Fibroblast of villous mesenchyme (primary cell): ENCODE measurements at places on chromosomes 13 and 19. TPM values are rescaled to one million over a fixed set of nuclear protein-coding genes. Genes with fewer than 3 reads are reported as not detected.

DNA sequence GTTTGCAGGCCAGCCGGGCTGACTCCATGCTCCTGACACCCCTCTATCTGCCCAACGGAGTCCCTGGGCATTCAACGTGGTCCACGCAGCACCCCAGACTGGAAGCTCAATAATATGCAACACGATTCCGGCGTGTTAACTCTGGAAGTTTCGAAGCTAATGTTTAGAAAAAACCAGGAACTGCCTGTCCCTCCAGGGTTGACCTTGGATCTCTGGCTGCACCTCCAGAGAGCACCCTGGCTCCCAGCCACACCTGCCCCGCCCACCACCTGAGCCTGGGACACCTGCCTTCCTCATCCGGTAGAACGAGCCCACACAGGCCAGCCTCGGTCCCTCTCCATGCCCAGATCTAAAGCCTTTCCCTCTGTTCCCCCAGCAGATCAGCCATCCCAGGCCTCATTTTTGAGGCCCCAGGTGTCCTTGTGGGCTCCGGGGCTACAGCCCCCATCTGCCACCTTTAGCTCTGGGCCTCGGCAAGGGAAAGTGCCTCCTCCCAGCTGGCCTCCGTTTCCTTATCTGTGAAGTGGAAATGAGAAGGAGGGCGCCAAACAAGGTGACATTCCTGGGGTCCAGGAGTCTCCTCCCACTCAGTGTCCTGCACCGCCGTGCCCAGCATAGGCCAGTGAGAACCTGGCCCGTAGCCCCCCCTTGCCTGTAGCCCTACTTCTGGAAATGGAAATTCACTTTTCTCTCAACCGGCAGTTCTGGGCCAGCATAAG lies 38.7 kb downstream of the KLF2 start:
- DNase-seq, result no peak

- no peak for DNase-seq
These were observed 427.9 kb downstream of the ZNF536 start for GRCh38 chr19:30799865-30800755.

DNA sequence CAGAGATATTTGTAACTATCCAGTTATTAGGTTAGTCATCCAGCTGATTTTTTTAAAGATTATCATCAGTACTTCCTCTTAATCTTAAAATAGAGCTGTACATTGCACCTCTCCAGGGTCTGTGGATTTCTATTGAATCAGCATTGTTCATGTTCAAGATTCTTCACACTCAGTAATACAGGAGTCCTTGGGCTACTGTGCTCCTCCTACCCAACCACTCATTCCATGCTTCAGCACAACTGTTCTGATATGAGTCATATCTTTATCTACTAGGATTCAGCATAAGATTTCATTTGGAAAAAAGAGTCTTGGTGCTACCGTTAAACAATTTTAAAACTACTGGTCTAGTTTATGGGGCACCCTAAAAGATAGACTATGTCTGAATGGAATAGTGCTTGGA lies 357.8 kb downstream of the DCT start:
- peak; percentile 44 for DNase-seq

Gene NBEA
- 3.5 and 9.5 TPM in 2 replicates for total RNA-seq

DNA sequence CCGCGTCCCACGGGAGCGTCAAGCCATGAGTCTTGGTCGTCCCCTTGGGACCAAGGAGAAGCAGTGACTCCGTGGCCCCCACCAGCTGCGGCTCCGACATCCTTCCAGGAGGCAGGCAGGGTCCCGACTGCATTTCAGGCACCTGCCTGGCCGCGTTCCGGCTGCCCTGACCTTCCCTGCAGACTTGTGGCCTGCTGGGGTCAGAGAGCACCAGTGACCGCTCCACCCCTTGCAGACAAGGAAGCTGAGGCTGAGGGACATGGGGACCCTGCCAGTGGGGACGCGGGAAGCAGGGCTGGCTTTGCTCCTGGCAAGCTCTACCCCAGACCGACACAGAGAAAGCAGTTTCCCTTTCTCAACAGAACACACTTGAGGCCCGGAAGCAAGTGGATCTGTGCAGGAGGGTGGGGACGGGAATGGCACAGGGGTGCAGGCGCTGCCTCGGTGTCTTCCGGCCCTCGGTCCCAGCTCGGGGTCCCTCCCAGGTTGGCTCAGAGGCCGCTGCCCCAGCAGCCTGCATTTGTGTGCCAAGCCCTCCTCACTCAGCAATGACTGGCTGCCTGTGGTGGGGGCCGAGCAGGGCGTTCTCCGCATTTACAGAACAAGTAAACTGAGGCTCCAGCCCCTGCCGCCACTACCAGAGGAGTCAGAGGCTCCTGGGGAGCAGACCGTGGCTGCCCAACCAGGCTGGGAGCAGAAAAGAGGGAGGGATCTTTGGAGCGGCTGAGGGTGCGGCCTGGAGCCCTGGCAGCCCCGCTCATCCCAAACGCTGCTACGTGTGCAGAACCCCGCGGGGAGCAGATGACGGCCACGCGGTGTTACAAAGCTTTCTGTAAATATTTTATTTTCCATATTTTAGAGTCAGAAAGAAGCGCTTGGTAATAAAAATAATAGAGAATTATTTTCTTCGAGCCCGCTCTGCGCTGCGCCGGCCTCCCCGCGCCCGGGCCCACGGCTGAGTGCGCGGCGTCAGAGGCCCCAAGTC lies 43.9 kb downstream of the GAS6 start:
- no peak for DNase-seq

Gene AP1M2
- 6.1 and 13.4 TPM in 2 replicates for total RNA-seq

DNA sequence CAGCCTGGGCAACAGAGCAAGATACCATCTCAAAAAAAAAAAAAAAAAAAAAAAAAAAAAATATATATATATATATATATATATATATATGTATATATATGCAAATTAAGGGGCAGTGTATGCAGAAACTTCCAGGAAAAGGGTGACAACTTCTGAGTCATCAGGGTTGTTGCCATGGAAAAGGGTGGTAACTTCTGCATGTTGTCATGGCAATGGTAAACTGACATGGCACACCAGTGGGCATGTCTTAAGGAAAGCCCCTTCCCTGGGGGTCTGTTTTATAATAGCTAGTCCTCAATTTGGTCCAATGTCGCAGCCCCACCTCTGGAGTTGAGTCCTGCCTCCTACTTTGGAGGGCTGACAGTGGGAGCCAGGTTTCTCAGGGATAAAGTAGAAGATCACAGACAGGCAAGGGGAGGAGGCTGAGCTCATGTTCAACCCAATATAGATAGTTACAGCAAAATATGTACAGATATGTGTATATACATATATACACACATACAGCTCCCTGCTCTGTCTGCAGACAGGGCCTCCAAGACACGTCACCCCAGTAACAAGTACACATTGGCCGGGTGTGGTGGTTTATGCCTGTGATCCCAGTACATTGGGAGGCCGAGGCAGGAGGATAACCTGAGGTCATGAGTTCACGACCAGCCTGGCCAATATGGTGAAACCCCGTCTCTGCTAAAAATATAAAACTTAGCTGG lies 7.2 kb upstream of the FCHO1 start:
- peak; percentile 38 for DNase-seq

DNA sequence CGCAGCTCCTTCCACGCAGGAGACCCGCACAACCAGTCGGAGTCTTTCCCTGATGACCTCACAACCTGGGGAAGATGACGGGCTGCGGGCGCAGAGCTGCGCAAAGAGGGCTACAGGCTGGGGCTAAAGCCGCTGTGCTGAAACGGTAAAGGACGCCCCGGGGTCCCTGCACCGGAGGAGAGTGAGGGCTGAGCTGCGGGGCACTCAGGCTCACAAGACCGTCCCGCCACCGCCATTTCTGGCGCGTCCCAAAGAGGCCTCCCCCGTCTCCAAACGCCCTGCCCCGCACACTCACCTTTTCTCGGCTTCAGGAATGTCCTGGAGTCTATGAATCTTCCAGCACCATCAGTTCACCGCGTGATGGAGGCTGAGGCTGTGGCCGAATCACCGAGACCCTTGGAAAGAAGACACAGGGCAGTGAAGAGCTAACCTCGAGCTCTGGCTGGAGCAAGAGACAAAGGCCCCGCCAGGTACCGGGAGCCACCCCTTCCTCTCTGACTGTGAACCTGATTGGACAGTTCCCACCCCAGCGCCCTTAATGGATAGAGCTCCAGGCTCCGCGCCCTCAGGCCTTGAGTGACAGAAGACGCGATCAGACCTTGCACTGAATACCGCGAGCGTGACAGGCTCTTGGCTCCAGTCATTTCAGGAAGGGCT lies 41.8 kb upstream of the ZNF429 start:
- DNase-seq, result no peak

DNA sequence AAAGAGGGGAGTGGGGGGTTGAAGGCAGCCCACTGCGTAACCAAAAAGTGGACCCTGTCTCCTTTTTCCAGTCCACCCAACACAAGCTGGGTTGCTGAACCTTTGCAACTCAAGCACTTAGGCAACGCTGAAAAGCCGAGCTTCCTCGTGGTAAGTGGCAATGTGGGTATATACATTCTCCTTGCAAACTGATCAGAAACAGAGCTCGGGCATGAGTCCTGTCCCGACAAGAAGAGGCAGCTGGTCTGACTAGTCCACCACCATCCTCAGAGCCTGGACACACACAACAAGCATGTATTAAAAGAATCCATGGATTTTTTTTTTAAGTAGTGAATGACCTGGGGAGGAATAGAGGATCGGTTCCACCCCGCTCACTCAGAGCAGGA lies 240.6 kb upstream of the ZNF507 start:
- no peak for DNase-seq

DNA sequence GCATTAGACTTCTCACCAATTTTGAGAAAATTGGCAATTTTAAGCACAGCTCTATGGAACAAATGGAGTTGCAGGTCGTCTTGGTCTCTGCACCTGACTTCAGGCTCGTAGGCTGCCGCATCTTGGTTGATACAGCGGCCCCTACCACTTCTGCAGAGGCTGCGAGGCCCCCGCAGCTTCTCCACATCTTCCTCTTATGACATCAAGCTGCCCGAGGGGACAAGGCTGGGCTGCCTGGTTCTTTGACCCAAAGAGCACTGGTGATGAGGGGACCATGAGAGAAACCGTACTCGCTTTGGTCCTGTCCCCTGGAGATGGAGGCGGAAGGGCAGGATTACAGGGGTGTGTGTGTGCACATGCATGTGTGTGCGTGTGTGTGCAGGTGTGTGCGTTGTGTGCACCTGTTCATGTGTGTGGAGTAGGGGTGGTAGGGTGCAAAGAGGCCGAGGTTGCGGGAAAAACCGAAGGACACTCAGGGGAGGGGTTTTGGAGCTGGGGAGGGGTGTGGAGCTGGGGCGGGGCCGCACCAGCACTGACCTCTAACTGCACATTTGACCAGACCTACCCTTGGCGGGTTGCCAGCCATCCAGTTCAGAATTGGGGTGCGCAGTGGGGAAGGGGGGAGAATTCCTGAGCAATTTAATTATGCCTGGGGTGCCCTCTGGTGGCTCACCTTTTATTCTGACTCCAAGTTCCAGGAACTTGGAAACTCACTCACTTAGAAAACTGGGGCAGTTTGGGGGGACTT lies 65.1 kb upstream of the ARHGEF7 start:
- DNase-seq, result peak; percentile 40

- no peak for DNase-seq
These were observed 10.5 kb upstream of the NBEA start for GRCh38 chr13:34931572-34931971.

- DNase-seq, result no peak
These were observed 361.6 kb downstream of the KLF12 start for GRCh38 chr13:73772449-73773167.

DNA sequence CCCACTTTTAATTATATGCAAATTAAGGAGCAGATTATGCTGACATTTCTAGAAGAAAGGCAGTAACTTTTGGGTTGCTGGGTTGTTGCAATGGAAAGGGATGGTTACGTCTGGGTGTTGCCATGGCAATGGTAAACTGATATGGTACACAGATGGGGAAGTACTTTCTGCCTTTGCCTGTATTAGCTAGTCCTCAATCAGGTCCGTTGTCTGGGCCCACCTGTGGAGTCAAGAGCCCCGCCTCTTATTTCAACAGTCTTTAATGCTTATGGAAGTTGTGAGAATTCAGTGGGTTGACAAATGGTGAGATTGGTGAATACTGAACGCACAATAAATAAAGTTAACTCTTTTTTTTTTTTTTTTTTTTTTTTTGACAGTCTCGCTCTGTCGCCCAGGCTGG lies 30.6 kb upstream of the DPP9 start:
- DNase-seq, result no peak

GRCh38 chr13:98780451-98780850 lies 28.0 kb upstream of the SLC15A1 start:
- DNase-seq, result no peak

- peak; percentile 52 for DNase-seq
These were observed 21.1 kb upstream of the POMP start for GRCh38 chr13:28637714-28638355.

Gene MBD3L3
- total RNA-seq, result not detected in 2 replicates

DNA sequence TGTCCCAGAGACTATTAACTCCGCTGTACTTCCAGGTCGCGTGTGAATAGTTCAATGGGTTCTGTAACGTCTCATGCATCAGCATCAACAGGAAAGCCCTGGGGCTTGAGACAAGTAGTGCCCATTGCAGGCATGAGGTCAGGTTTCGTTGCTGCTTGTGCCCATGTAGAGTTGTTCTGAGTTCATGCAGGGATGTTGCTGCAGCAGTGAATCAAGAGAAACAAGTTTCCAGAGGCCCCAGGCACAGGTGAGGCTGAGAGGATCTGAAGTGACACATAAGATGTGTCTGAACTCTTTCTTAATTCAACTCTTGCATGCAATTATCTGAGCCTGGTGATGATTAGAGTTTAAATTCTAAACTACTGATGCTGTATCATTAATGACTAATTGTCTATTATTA lies 8.6 kb upstream of the ZNF283 start:
- DNase-seq, result no peak

GRCh38 chr13:111904701-111905608 lies 162.0 kb upstream of the SOX1 start:
- no peak for DNase-seq

- DNase-seq, result no peak
These were observed 229.1 kb upstream of the TSHZ3 start for GRCh38 chr19:31578326-31578725.

- no peak for DNase-seq
These were observed 10.7 kb upstream of the KATNAL1 start for GRCh38 chr13:30318026-30318425.

GRCh38 chr13:76816394-76816793 lies 69.8 kb downstream of the KCTD12 start:
- no peak for DNase-seq
